ENCODE measurements at places on chromosomes 16 and 17. TPM values are rescaled to one million over a fixed set of nuclear protein-coding genes. Genes with fewer than 3 reads are reported as not detected.

TOP3A gene
- total RNA-seq, result 31.1 TPM

MYH2 gene
- not detected for total RNA-seq

HS3ST3B1 gene
- 9.7 TPM for total RNA-seq

MYH1 gene
- total RNA-seq, result not detected

ATP1B2 gene
- not detected for total RNA-seq

SYNGR3 gene
- total RNA-seq, result 3.4 TPM

NT5M gene
- 1.4 TPM for total RNA-seq

PPM1E gene
- 0.88 TPM for total RNA-seq

SHCBP1 gene
- total RNA-seq, result 31.0 TPM

SHISA6 gene
- total RNA-seq, result not detected

MINK1 gene
- total RNA-seq, result 7.4 TPM

RNF43 gene
- total RNA-seq, result 1.8 TPM

CLDN7 gene
- not detected for total RNA-seq

SEPTIN12 gene
- not detected for total RNA-seq

KCNJ12 gene
- 0.14 TPM for total RNA-seq

PRSS22 gene
- not detected for total RNA-seq

KRT16 gene
- 3.2 TPM for total RNA-seq

TBC1D3G gene
- total RNA-seq, result not detected

TAOK2 gene
- 11.6 TPM for total RNA-seq

CORO6 gene
- 0.14 TPM for total RNA-seq

KRTAP9-2 gene
- total RNA-seq, result not detected

GPS2 gene
- 55.9 TPM for total RNA-seq

TMEM238L gene
- not detected for total RNA-seq

EFCAB3 gene
- not detected for total RNA-seq

PCGF2 gene
- total RNA-seq, result 1.6 TPM

LGALS9B gene
- total RNA-seq, result not detected

FSCN2 gene
- 0.27 TPM for total RNA-seq

ASGR2 gene
- 0.10 TPM for total RNA-seq

RAB11FIP4 gene
- 4.8 TPM for total RNA-seq

MAF gene
- total RNA-seq, result 7.9 TPM

KRTAP2-2 gene
- not detected for total RNA-seq

MIEN1 gene
- total RNA-seq, result 99.5 TPM

ADGRG3 gene
- total RNA-seq, result not detected

SLC46A1 gene
- 4.9 TPM for total RNA-seq

TBC1D3I gene
- not detected for total RNA-seq

SLC47A2 gene
- total RNA-seq, result not detected

SLFN11 gene
- 37.0 TPM for total RNA-seq

ZFP1 gene
- total RNA-seq, result 10.0 TPM

PABPN1L gene
- total RNA-seq, result not detected

WNT3 gene
- total RNA-seq, result 3.4 TPM

MPHOSPH6 gene
- total RNA-seq, result 40.4 TPM

CA10 gene
- total RNA-seq, result not detected

KRTAP4-6 gene
- total RNA-seq, result not detected

GPR179 gene
- not detected for total RNA-seq

KRTAP4-9 gene
- total RNA-seq, result not detected

CCL3 gene
- not detected for total RNA-seq

IGFBP4 gene
- 7.2 TPM for total RNA-seq

TUBB3 gene
- 304 TPM for total RNA-seq

IGSF6 gene
- total RNA-seq, result not detected

CRYBA1 gene
- total RNA-seq, result not detected

CHST4 gene
- total RNA-seq, result 0.19 TPM

HNF1B gene
- total RNA-seq, result not detected

SLFN12L gene
- 0.31 TPM for total RNA-seq

BAIAP3 gene
- total RNA-seq, result 1.3 TPM

AXIN2 gene
- 1.8 TPM for total RNA-seq
